ENCODE measurements at places on chromosomes 4 and X.
A peak's percentile ranks its signal among the peaks of the same experiment; 100 is the strongest.

GRCh38 chr4:38523054-38523453, 140.9 kb upstream of the KLF3 start:
- no peak for DNase-seq

- no peak for DNase-seq
These were observed 50.0 kb downstream of the CCNI start for GRCh38 chr4:77025643-77026321.

GRCh38 chr4:173411106-173411693, 12.3 kb upstream of the SCRG1 start:
- DNase-seq = no peak

DNA sequence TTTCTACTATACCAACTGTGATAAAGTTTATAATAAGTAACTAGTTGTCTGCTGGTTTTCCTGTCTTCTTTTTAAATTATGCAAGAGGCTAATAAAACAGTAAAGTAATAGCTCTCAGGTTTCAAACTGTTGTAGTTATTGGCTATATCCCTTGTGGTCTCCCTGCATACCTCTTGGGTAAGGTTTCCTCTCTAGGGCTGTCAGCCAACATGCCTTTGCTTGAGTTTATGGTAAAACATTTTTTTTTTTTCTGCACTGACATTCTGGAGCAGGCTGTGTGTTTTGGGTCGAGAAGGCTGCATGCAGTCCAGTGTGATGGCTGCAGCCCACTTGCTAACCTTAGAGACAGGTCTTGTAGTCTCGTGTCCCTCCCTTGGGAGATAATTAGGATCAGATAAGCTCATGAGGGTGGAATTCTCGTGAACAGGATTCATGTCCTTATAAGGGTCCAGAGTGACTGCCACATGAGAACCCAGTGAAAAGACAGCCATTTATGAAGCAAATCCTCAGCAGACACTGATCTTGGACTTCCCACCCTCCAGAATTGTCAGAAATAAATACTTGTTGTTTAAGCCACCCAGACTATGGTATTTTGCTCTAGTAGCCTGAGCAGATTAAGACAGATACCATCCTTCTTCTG, 831.2 kb downstream of the CCSER1 start:
- no peak for DNase-seq

DNA sequence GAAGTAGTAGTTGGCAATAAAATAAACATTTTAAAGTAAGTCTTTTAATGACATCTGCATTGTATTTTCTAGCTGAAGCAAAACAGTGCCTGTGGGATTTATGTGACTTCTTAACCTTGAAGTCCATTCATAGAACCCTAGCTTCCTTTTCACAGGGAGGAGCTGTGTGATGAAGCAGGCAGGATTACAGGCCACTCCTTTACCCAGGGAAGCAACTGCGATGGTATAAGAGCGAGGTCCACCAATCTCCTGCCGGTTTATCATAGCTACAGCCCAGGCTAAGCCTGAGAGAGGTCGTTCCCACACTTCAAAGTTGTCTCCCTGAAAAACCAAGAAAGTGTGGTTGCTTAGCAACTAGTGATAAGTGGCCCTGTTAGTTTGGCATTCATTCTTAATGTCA, 7.0 kb downstream of the RPL36A start:
- DNase-seq = no peak

- no peak for DNase-seq
These were observed 26.4 kb upstream of the TMSB4X start for GRCh38 chrX:12948495-12948894.

DNA sequence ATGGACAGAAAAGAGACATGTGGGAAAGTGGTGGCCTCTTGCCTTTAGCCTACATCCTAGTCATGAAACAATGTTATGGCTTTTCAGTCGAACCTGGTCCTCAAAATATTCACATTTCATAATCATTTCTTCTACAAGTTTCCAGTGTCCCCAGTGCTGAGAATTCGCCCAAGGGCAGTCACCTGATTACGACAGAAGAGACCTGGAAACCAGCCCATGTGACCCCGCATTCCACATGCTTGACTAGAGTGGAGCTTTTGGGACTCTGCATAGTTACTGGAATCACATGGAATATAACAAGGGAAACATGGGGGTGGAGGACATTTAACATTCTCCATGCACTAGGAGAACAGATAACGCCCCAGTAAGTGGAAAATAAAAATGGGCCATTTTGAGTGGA, 100.1 kb downstream of the PPARGC1A start:
- no peak for DNase-seq

GRCh38 chr4:57043347-57044251, 64.9 kb downstream of the POLR2B start:
- no peak for DNase-seq

DNA sequence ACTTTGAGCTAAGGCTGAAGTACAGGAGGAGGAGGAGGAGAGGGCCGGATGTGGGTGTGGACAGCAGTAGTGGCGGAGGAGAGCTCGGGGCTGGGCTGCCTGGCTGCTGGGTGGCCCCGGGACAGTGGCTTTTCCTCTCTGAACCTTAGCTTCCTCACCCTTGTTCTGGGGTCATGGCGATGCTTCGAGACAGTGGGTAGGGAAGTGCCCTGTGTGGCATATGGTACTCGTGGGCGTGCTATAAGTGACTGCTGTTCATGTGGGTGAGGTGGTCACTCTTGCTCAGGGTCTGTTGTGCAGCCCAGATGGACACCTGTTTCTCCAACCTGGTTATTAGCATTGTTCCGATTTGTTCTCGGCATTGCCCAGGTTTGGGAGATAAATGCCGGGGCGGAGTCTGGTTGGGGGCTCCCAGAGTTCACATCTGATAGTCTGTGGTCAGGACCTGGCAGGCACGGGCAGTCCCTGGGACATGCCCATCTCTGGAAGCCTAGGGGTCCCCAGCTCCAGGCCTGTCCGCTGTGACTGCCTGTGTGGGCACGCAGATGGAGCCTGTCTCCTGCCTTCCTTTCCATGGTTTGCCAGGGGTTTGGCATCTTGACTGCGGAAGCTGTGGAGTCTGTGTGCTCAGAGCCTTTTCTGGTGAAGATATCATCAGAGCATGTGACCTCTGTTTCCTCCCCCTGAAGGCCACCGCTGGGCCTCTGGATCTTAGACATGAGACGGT, 4.9 kb upstream of the CPZ start:
- DNase-seq = no peak

DNA sequence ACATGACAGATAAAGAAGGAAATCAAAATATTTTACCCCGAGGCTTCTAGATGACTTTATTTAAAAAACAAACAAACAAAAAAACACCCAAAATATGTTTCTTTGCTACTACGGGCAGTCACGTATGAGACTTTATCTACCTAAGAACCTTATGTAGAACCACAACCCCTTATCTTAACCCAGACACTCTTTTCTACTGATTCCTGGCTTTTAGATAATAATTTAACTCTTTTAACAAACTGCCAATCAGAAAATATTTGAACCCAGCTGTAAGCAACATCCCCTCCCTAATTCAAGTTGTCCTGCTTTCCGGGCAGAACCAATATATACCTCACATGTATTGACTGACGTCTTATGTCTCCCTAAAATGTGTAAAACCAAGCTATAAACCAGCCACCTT, 15.4 kb downstream of the ELOVL6 start:
- DNase-seq = no peak

- no peak for DNase-seq
These were observed 95.2 kb downstream of the MANBA start for GRCh38 chr4:102665527-102665926.

GRCh38 chr4:176906709-176907108, 114.0 kb upstream of the VEGFC start:
- DNase-seq = no peak

GRCh38 chr4:67549123-67549522, 3.8 kb upstream of the CENPC start:
- no peak for DNase-seq

DNA sequence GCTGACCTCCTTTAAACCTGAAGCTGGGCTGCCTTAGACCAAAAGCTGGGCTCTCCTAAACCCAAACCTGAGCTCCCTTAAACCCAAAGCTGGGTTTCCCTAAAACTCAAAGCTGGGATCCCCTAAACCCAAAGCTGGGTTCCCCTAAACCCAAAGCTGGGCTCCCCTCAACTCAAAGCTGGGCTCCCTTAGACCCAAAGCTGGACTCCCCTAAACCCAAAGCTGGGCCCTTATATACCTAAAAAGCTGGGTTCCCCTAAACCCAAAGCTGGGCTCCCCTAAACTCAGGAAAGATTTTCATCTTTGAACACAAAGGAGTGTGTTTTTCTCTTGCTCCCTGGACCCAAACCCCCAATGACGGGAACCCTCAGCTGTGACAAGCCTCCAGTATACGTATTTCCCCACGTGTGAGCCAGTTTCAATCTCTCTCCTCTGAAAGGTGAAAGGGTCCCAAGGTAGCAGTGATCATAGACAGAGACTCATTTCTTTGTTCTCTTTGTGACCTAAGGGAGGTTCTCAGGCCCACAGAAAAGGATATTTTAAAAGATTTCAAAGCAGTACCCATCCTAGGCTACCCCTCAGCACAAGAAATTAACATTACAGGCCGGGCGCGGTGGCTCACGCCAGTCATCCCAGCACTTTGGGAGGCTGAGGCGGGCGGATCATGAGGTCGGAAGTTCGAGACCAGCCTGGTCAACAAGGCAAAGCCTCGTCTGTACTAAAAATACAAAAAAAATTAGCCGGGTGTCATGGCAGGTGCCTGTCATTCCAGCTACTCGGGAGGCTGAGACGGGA, 31.3 kb upstream of the ASMTL start:
- DNase-seq = peak; percentile 17

DNA sequence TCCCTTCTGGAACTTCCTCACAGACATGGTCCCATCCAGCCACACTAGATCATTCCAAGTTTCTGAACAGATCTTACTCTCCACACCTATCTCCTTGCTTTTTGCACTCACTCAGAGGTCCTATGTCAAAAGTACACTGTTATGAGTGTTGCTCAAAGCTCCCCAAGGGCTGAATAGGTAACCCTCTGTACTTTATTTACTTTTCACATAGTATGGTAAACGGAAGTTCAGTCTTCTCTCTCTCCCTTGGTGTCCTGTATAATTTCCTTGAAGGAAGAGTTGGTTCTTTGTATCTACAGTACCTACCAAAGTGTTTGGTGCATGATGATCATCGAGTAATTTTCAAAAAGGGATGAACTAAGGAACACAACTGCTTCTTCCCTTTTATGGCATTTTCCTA, 74.4 kb downstream of the ARHGEF38 start:
- no peak for DNase-seq

Measured in stimulated activated CD4-positive, alpha-beta T cell treated with anti-CD3 and anti-CD28 coated beads, Interleukin-2, amount 100 ng/mL, for 24 hours (primary cell).